ENCODE measurements at places on chromosomes 5 and 9. TPM values are rescaled to one million over a fixed set of nuclear protein-coding genes. Genes with fewer than 3 reads are reported as not detected.

- 0 out of 2 replicates have a peak, but pooled peaks cover 3% of the 10 kb centered on the region for H3K4me1 ChIP-seq
- no peak overlapping the region for H3K27ac ChIP-seq
- 0 out of 2 replicates have a peak, but pooled peaks cover 4% of the 10 kb centered on the region for H3K27me3 ChIP-seq
- no peak overlapping the region for H3K4me3 ChIP-seq
- no peaks in the 10 kb centered on the region for H3K36me3 ChIP-seq
- DNase-seq = no peak
These were observed 1.1 kb downstream of the SPEF2 start for GRCh38 chr5:35618781-35619180.

PTPN3 gene
- 4.8 TPM for total RNA-seq

DNA sequence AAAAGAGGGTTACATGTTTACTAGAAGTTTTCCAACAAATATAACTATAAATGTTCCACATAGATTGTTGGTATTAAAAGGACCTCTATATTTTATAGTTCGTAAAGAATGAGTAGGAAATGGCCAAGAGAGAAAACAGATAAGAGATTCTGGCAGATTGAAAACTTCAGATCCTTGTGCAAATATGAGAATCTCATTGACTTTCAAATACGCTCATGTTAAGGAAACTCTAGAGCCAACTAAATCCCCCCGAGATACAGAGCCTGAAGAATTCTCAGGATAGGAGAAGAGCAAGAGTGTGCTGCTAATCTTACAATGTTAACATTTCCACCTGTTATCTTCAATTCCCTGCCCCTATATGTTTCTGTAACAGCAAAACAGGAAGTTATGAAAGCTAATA is 159.0 kb upstream of the OR13F1 start:
- no peak for DNase-seq
- H3K27ac ChIP-seq = no peak overlapping the region
- H3K27me3 ChIP-seq = no peaks in the 10 kb centered on the region

DNA sequence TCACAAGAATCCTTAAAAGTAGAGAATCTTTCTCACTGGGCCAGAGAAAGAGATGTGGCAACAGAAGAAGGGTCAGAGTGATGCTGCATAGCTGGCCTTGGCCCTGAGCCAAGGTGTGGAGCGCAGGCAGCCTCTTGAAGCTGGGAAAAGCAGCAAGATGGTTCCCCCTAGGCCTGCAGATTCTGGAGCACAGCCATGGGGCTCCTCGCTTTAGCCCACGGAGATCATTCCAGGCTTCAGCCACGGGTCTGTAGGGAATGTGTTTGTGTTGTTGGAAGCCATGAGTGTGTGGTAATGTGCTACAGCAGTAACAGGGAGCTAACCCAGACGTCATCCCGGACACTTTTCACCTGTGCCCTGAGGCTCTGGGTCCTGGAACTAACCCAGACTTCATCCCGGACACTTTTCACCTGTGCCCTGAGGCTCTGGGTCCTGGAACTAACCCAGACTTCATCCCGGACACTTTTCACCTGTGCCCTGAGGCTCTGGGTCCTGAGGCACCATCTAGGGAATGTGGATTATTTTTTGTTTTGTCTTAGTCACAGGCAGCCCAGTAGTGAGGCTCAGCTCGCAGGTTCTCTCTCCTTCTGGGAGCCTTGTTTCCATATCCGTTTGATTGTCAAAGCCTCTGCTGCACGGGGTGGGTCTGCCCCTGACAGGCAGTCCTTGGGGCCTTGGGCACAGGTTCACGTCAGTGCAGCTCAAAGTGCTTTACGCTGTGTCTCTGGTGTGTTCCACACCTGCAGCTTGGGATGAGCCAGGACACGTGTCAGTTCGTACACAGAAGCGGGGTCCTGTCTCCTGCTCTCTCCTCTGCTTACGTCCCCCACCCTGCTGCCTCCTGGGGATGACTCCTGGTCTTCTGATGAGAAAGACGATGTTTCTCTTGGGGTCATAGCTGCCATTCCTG is 56.3 kb upstream of the EXOC3 start:
- no peak overlapping the region for H3K4me3 ChIP-seq
- DNase-seq = no peak
- H3K36me3 ChIP-seq = peaks cover 15% of the 10 kb centered on the region
- H3K4me1 ChIP-seq = no peaks in the 10 kb centered on the region
- H3K27me3 ChIP-seq = no peaks in the 10 kb centered on the region
- no peak overlapping the region for H3K27ac ChIP-seq

DNA sequence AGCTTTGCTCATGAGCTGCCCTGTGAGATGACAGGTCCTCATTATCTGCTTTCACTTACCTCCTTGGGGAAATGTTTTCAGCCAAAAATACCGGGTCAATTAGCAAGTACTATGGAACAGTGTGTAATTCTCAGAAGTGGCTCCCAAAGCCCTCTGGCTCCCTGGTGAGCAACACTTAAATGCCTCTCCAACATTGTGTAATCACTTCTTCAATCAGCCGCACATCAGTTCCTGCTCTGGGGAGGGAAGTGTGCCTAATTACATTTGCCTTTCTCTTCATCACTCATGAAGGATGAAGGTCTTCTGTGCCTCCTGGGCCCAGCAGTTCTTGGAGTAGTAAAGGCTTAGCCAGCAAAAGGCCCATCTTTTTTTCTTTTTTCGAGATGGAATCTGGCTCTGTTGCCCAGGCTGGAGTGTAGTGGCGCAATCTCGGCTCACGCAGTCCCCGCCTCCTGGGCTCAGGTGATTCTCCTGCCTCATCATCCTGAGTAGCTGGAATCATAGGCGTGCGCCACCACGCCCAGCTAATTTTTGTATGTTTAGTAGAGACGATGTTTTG is 23.1 kb downstream of the NIM1K start:
- H3K36me3 ChIP-seq = no peaks in the 10 kb centered on the region
- no peak overlapping the region for H3K4me3 ChIP-seq
- H3K27me3 ChIP-seq = peaks cover 3% of the 10 kb centered on the region
- no peak overlapping the region for H3K27ac ChIP-seq

GRCh38 chr9:75910731-75911130 is 20.3 kb downstream of the PCSK5 start:
- no peaks in the 10 kb centered on the region for H3K27me3 ChIP-seq
- H3K4me3 ChIP-seq = no peak overlapping the region
- no peaks in the 10 kb centered on the region for H3K36me3 ChIP-seq
- no peak overlapping the region for H3K27ac ChIP-seq
- peaks cover 6% of the 10 kb centered on the region for H3K4me1 ChIP-seq
- no peak for DNase-seq

UBTD2 gene
- total RNA-seq = 44.0 TPM

ANKRD33B gene
- total RNA-seq = 10.2 TPM

- peak within 1 kb of the TSS; percentile 25 for H3K4me3 ChIP-seq
- no peak within 1 kb of the TSS for H3K27ac ChIP-seq
- no peaks in the 10 kb centered on the region for H3K27me3 ChIP-seq
- no peaks in the 10 kb centered on the region for H3K36me3 ChIP-seq
- no peaks in the 10 kb centered on the region for H3K4me1 ChIP-seq
These were observed at the start of gene PCDHB2 for GRCh38 chr5:141094481-141095262. Gene PCDHB2 (plus strand): TSS chr5:141094615. CDS start chr5:141094791, 176 bp downstream.

GRCh38 chr5:174307656-174308271 is 262.3 kb downstream of the NSG2 start:
- peaks cover 6% of the 10 kb centered on the region for H3K4me1 ChIP-seq
- no peaks in the 10 kb centered on the region for H3K27me3 ChIP-seq
- no peak overlapping the region for H3K4me3 ChIP-seq
- no peak overlapping the region for H3K27ac ChIP-seq

TRUB2 gene
- total RNA-seq = 8.4 TPM

IGIP gene
- total RNA-seq = 5.5 TPM

DNA sequence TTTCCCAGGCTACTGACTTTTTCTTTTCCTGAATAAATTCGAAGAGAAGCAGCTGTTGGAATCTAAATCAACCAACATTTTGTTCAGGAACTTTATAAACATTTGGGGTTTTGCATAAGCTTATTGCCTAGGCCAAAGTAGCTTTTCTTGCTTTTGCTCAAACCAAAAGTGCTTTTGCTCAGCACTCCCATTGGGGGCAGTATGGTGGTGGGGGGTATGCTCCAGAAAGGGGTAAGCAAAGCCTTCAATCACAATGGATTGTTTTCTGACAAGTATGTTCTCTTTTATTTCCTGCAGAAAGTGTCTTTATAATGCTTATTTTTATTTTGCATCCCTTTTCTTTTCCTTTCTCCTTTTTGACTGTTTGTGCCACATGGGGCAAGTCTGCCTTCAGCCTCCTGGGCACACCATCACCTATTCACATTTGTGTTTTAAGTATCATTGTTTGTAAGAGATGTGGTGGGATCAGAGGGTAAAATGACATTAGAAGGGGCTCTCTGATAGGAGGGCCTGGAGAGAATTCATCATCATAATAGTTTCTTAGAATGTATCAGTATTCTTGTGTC is 86.0 kb downstream of the PRDM6 start:
- DNase-seq = no peak
- H3K4me1 ChIP-seq = 0 out of 2 replicates have a peak, but pooled peaks cover 3% of the 10 kb centered on the region
- no peaks in the 10 kb centered on the region for H3K36me3 ChIP-seq
- no peaks in the 10 kb centered on the region for H3K27me3 ChIP-seq

GRCh38 chr9:129173296-129174101 is 4.6 kb downstream of the IER5L start:
- peak overlapping the region; percentile 96 for H3K27ac ChIP-seq
- H3K36me3 ChIP-seq = no peaks in the 10 kb centered on the region
- H3K27me3 ChIP-seq = no peaks in the 10 kb centered on the region

PCDHGA12 gene
- total RNA-seq = 0.34 TPM

NMUR2 gene
- total RNA-seq = not detected

CACNA1B gene
- 0.03 TPM for total RNA-seq

OLFM1 gene
- total RNA-seq = 23.4 TPM

GRCh38 chr5:118479285-118479684 is 509.1 kb downstream of the DTWD2 start:
- H3K27me3 ChIP-seq = no peaks in the 10 kb centered on the region
- DNase-seq = no peak
- no peaks in the 10 kb centered on the region for H3K4me1 ChIP-seq
- H3K36me3 ChIP-seq = no peaks in the 10 kb centered on the region
- no peak overlapping the region for H3K27ac ChIP-seq

Measured in SJSA1 (cell line).